ENCODE measurements at places on chromosomes 3 and 15. TPM values are rescaled to one million over a fixed set of nuclear protein-coding genes. Genes with fewer than 3 reads are reported as not detected.

TRPC1 gene
- 1.6 TPM for total RNA-seq

ALPK3 gene
- total RNA-seq: 29.4 TPM

PTX3 gene
- total RNA-seq: 213 TPM

STAB1 gene
- 199 TPM for total RNA-seq

EOMES gene
- total RNA-seq: not detected

IMPG2 gene
- total RNA-seq: 0.69 TPM

CAMK2N2 gene
- total RNA-seq: not detected

RBPMS2 gene
- total RNA-seq: 0.09 TPM

ILDR1 gene
- total RNA-seq: not detected

DAPK2 gene
- 4.7 TPM for total RNA-seq

SH3GL3 gene
- not detected for total RNA-seq

CCR9 gene
- total RNA-seq: not detected

MOBP gene
- not detected for total RNA-seq

SPATA12 gene
- total RNA-seq: 0.52 TPM

RTP1 gene
- not detected for total RNA-seq

GOLGA8G gene
- not detected for total RNA-seq

CLDN1 gene
- total RNA-seq: under 0.01 TPM

MYO1E gene
- total RNA-seq: 19.0 TPM

NUP210 gene
- 0.22 TPM for total RNA-seq

KIF7 gene
- 1.2 TPM for total RNA-seq

UROC1 gene
- under 0.01 TPM for total RNA-seq

SEMA5B gene
- 0.11 TPM for total RNA-seq

VPS39 gene
- 40.0 TPM for total RNA-seq

LMAN1L gene
- total RNA-seq: not detected

ADCY5 gene
- 0.43 TPM for total RNA-seq

ZNF80 gene
- not detected for total RNA-seq

STRIT1 gene
- total RNA-seq: not detected

SCN11A gene
- 0.09 TPM for total RNA-seq

CLRN1 gene
- total RNA-seq: not detected

CHRD gene
- total RNA-seq: 0.69 TPM

GABRG3 gene
- not detected for total RNA-seq

CCDC32 gene
- total RNA-seq: 18.5 TPM

Data from dermis lymphatic vessel endothelial cell (primary cell).